ENCODE measurements at places on chromosomes 5 and 9.

DNA sequence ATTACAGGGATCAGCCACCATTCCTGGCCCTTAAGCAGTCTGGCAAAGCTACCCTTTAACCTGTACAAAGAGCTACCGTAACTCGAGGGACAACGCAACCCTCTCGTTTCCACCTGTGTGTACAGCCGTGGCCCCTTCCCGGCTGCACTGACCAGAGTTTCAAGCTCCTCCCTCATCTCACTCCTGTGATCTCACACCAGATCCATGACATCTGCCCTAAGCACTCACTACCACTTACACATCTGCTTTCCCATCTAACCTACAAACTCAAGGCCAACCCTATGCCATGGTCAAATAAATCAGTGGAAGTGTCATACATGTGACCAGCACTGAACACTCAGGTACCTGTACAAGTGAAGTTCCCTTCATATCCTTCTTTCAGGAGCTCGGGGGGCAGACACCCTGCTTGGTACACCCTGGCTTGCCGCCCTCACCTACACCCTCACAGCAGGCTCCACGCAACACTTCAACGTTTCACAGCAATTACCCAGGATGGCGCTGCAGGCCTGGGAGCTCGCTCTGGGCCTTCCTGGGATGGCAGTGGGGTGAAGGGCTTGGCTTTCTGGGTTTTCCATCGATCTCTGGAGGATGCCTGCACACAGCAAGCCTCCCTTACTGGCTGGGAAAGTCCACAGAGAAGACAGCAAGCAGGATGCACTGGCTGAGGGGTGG is 61.7 kb downstream of the PRRT1B start:
- DNase-seq, result no peak

GRCh38 chr9:117101008-117101407 is 313.8 kb downstream of the ASTN2 start:
- no peak for DNase-seq

DNA sequence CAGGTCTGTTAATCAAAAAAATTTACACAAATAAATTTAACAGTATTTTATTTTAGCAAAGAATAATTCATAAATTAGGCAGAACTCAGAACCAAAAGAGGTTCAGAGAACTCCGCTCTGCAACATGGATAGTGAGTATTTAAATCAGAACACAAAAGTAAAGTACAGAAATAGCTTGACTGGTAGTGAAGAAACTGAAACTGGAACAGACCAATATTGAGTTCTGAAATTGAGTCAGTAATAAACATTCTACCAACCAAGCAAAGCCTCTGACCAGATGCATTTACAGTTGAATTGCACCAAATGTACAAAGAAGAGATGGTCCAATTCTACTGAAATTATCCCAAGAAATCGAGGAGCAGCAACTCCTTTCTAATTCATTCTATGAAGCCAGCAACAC is 1542.8 kb downstream of the EFNA5 start:
- no peak for DNase-seq

DNA sequence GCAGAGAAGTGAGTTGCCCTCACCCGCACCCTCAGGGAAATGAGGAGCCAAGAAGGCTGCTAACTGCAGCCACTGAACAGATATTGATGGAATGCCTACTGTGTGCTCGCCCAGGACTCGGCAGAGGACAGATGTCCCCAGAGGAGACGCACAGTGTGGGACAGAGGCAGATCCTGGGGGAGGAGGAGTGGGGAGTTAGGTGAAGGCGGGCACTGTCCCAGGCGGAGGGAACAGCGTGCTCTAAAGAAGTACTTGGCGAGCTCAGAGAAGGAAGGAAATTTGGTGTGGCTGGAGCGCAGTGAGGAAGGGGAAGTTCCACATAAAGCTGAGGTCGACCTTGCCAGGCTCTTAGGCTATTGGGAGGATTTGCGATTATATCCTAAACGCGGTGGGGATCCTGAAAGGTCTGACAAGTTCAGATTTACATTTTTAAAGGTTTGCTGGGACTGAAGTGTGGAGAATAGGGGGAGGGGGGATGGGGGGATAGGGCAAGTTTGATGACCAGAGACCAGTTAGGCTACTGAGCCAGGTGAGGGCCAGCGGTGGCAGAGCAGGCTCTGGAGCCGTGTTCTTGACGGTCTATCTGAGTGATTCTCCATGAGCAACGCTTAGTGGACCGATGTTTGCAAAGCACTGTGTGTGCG is 23.6 kb upstream of the CERCAM start:
- DNase-seq, result no peak

GRCh38 chr5:153895266-153895665 is 143.4 kb downstream of the FAM114A2 start:
- DNase-seq, result no peak

DNA sequence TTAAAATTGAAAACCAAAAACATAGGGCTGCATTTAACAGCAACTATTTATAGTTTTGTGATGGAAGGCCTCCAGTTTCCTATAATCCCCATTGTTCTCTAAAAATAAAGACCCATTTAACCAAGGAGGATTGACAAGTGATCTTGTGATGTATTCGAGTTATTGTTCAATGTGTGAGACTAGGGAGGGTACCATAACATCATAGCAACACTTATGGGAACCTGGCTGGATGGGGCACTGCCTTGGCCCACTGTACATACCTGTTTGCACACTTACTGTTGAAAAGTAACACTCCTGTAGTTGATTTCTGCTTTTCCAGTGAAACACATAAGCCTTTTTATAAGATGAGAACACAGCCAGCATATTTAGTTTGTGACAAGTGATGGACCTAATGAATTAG is 32.3 kb downstream of the MACIR start:
- DNase-seq, result no peak

- DNase-seq, result no peak
Measured at GRCh38 chr9:33024126-33024965, 727 bp upstream of the DNAJA1 start.

DNA sequence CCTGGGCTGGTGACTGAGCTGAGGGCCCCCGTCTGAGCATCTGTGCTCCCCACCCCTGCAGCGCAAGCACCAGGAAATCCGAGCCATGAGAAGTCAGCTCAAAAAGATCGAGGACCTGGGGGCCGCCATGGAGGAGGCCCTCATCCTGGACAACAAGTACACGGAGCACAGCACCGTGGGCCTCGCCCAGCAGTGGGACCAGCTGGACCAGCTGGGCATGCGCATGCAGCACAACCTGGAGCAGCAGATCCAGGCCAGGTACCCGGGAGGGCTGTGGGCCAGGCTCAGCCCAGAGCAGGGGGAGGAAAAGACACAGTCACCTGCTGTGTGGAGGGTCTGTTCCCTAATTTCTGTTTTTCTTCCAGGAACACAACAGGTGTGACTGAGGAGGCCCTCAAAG is 24.6 kb downstream of the DYNC2I2 start:
- DNase-seq, result no peak

GRCh38 chr5:148083203-148083602 is 19.4 kb downstream of the SPINK5 start:
- no peak for DNase-seq

- DNase-seq, result no peak
Measured at GRCh38 chr5:128014578-128014977, 69.0 kb upstream of the SLC12A2 start.

DNA sequence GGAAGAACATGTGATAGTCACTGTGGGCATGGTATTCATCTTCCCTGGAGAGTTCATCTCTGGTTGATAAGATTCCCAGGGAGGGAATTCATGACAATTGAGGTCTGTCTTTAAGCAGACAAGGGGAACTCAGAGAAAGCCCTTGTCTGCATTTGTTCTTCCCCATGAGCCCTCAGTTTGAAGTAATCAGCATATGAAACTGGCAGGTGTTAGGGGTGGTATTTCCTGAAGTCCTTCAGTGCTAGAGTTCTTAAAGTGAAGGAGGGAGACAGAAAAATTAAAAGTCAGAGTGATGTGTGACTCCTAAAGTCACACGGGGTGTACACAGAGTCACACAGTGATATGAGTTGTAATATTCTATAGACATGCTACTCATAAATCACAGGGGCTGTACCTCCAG is 60.6 kb upstream of the SYK start:
- no peak for DNase-seq

GRCh38 chr5:122351416-122352157 is 39.5 kb downstream of the SNCAIP start:
- no peak for DNase-seq

DNA sequence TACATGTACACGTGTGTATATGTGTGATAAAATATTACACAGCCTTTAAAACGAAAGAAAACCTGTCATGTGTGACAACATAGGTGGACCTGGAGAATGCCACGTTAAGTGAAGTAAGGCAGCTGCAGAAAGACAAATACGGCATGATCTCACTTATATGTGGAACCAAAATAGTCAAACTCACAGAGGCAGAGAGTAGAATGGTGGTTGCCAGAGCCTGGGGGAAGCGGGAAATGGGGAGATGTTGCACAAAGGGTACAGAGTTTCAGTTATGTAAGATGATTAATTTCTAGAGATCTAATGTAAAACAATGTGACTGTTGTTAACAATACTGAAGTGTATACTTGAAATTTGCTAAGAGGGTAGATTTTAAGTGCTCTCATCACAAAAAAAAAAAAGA is 34.8 kb downstream of the ADAMTS12 start:
- DNase-seq, result no peak

DNA sequence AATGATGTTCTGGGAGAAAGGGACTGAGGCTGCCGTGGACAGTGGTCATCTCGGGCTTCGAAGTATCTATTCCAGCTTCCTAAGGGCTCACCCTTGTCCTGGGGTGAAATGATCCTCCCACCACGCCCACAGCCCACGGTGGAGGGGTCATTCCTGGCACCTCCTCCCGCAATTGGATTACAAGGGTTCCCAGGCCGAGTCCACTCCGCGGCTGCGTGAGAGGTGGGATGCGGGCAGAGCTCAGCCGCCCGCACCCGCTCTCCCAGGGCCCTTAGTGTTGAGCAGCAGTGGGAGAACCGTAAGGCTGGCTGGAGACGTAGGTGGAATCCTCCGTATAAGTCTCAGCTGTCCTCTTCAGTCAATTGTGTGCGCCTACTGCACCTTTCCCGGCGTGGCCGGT is 273.3 kb upstream of the ADAMTS16 start:
- no peak for DNase-seq

GRCh38 chr9:13878241-13878711 is 435.7 kb downstream of the NFIB start:
- DNase-seq, result no peak

DNA sequence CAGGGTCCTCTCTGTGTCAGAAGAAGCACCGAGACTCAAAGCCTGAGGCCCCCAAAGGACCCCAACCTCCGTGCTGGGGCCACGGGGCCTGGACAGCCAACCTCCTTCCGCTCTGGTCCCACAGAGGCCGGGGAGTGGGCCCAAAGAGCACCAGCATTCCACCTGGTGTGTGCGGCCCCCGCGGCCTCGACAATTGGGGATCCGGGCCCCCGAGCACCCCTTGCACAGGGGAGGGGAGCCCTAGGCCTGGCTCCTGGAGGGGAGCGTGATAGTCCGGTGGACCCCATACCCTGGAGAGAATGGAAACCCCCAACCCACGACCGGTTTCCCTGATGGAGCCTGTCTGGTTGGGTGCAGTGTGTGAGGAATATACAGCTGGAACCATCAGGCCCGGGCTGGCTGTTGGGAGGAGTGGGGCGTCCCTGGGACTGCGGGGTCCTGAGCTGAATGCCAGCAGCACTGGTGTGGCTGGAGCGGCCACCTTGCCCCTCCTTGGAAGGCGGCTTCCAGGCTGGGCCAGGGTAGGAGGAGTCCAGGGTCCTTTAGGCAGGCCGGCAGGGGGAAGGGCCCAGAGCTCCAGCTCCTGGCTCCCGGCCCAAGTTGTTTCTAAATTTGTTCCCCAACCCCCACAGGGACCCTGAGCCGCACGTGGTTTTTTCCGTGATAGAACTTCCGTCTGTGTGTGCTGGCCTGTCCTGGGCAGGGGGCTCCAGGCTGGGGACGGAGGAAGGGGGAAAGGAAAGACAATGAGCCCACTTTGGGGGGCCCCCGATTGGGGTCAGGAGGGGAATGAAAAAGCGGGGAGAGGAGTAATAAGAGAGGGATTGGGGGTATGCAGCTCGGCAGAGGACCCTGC is 825 bp upstream of the TOR4A start:
- no peak for DNase-seq

DNA sequence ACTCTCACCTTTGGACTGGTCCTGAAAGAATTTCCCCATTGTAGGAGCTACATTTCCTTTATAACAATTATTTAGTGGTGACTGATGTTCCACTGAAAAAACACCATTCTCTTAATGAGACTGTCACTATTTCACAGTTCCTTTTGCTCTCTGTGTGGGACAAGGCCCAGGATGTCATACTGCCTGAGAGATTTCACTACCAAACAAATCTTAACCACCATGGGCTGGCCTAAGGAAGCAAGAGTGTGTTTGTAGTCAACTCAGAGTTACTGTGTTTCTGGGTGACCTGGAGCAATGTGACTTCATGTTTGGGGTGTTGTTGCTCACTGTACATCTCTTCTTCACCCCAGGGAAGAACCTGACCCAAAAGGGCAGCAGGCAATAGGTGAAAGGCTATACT is 50.1 kb upstream of the ZNF608 start:
- no peak for DNase-seq

DNA sequence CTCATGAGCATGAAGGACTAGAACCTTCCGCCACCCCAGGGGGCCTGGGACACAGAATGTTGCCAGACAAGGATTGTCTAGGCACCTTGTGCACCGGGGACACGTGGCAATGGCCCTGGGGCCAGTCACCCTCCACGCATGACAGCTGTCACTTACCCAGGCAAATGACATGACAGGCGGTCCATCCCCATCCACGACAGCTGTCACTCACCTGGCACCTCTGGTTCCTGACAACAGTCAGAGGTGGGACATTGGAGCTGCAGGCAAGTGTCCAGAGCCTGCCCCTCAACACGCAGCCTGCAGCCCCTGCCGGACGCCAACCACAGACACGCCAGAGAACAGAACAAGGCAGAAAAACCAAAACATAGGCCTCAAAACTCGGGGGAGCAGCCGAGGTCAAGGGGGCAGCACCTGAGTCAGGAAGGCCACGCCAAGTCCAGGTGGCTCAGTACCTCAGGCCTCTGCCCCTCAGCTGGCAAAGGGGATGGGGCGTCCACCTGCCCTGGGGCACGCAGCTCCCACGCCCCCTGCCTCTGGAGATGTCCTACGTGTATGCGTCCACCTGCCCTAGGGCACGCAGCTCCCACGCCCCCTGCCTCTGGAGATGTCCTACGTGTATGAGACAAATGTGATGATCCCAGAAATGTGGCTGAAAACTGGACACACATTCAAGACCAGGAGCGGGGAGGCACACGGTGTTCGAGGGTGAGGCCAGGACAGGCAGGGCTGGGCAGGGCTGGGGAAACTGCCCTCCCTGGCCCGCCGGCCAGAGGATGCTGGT is 14.5 kb downstream of the VAV2 start:
- no peak for DNase-seq

DNA sequence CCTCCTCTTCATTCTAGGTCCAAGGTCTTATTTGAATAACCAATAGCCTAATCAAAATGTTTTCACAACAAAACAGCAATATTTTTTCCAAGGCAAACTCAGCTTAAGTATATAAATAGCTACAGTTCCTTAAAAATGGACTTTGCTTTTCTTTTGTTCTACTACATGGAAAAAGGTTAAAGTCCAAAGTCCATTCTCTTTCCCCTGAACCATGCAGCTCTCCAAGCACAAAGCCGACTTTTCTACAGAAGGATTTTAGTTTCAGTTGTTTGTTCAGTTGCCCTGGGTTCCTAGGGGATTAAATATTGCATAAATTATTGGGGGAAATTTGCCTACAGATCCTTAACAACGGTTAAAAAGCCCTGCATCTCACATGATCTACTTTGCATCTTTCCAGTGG is 677.0 kb upstream of the KLF4 start:
- DNase-seq, result no peak
